ENCODE measurements at places on chromosomes 11 and 22.
A peak's percentile ranks its signal among the peaks of the same experiment; 100 is the strongest.

- peak; percentile 7 for DNase-seq
Observed at GRCh38 chr22:48585916-48586798, 1241.5 kb downstream of the BRD1 start.

DNA sequence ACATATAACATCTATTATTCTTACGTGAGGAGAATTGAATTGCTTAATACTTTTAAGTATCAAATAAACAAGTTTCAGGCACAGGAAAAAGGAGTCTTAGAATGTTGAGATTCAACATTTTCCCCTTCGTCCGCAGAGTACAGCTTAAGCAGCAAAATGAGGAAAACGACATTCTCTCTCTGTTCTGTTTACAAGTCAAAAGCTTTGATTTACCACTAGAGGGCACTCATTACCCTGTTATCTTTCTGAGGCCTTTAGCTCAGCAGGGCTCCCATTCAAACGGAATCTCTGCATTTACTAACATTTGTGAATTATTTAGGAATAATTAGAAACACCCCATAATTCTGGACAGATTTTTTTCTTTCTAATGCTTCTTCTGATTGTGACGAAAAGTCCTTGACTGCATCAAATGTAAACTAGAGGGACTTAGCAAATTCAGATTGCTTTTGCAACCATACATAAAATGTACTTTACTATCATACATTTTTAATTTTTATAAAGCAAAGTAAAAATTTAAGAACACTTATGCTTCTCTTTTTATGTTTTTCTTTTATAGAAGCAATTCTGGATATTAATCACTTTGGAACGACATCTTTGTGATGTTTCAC is 75.0 kb downstream of the JRKL start:
- peak; percentile 90 for DNase-seq

- DNase-seq, result peak; percentile 66
Observed at GRCh38 chr11:66868726-66869566, 12.1 kb downstream of the LRFN4 start.

DNA sequence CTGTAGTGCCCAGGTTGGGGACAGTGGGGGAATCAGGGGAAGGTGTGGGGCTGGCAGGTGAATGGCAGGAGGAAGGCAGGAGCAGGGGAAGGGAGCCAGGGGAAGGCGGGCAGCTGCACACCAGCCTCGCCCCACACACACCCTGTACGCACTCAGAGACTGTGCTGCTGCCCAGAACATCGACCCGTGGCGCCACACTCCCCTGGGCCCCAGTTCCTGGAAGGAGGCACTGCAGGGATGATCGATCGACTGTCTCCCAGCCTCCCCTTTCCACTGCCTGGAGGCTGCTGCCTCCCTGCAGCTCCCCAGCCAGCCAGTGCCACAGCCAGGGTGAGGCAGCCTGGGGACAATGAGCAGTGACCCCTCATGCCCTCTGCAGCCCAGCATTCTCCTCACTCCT is 19.2 kb downstream of the PDE2A start:
- no peak for DNase-seq

- no peak for DNase-seq
Observed at GRCh38 chr22:43582394-43582793, 170.6 kb downstream of the MPPED1 start.

DNA sequence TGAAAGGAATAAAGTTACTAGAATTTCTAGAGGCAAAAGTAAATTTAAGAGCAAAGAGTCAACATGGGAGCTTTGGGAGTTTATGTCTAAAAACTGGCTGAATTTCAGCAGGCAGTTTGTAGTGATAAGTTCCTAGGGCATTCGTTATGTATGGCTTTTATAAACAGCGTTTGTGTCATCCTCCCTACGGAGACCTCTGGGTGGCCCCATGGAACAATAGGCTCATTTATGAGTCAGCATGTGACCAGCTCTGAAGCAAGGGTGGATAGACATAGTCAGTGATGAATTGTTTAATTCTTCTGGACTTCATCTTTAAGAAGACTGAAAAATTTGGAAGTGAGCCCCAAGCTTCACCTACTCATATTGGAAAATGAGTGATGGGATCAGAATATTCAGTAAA is 37.1 kb downstream of the SVIP start:
- peak; percentile 86 for DNase-seq

DNA sequence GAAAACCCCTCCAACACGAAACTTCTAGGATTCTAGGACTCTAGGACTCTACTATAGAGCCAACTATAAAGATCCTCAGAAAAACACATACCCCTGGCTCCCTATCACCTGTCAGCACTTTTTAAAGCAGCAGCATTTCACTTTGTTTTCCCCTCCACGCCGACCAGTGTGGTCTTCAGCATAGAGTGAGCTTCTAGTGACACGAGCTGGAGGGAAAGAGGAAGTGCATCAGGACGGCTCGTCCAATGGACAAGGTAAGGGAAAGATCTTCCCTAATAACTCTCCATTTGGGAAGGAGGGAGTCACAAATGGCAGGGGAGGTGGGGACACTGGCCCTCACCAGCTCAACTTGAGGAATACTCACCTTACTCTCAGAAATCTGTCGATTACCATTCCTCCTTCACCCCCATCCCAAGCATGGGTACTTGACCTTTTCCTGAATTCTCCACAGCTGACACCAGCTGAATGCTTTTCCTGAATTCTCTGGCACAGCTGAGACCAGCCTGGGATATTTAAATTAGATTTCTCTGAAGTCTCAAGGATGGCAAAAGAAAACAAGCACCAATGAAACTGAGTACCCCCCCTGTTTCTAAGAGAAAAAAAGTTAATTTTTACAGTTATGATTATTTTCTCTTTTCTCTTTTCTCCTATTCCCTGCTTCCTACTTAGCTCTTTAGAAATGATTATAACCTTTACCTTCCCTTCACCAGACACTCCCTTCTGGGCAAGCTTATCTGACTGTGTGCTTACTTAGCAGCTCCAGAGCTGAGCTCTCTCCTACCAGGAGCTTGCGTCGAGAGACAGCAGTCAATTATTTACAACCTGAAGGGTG is 33.3 kb upstream of the NNMT start:
- DNase-seq, result peak; percentile 89

DNA sequence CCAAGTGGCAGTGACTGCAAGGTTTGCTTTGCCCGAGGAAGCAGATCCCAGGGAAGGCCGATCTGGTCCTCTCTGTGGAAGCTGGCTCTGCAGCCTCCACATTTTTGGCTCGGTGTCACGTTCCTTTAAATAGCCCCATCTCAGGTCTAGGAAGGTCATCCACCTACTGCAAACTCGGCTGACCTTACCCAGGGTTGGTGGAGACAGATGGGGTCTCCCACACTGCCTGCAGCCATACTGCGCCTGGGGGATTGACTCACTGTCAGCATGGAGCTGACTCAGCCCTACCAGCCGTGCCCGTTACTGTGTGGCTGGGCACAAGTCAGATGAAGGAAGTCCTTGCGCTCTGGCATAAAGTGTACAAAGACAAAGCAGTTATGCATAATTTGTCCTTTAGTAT is 16.9 kb downstream of the CDPF1 start:
- DNase-seq, result peak; percentile 39
